ENCODE measurements at places on chromosomes 6 and 20. TPM values are rescaled to one million over a fixed set of nuclear protein-coding genes. Genes with fewer than 3 reads are reported as not detected.

Gene RIMS4
- not detected for polyA plus RNA-seq

Gene DNAH8
- 0.94 TPM for polyA plus RNA-seq

Gene LY6G6D
- polyA plus RNA-seq = not detected

Gene TDRD6
- polyA plus RNA-seq = not detected

Gene MATN4
- not detected for polyA plus RNA-seq

Gene SLC26A8
- not detected for polyA plus RNA-seq

Gene SYNDIG1
- polyA plus RNA-seq = not detected

Gene SLC22A7
- not detected for polyA plus RNA-seq

Gene IL20RA
- polyA plus RNA-seq = not detected

Gene POLH
- polyA plus RNA-seq = 30.6 TPM

Gene FGD2
- 99.8 TPM for polyA plus RNA-seq

Gene KHDRBS2
- polyA plus RNA-seq = 4.4 TPM

Gene IL17A
- polyA plus RNA-seq = not detected

Gene PNPLA1
- 0.19 TPM for polyA plus RNA-seq

Gene ZHX3
- 3.4 TPM for polyA plus RNA-seq

Gene BPIFB1
- polyA plus RNA-seq = not detected

Gene PLN
- polyA plus RNA-seq = 0.10 TPM

Gene ENPP4
- 4.4 TPM for polyA plus RNA-seq

Gene PM20D2
- 16.0 TPM for polyA plus RNA-seq

Gene LY6G6F
- polyA plus RNA-seq = 0.95 TPM

Gene CFAP206
- polyA plus RNA-seq = not detected

Gene LTB
- polyA plus RNA-seq = 2,767 TPM

Gene OTOR
- not detected for polyA plus RNA-seq

Gene GJA10
- not detected for polyA plus RNA-seq

Gene KCNB1
- not detected for polyA plus RNA-seq

Gene HLA-DMB
- 771 TPM for polyA plus RNA-seq

Gene UBE2C
- polyA plus RNA-seq = 0.46 TPM

Gene F13A1
- 3.7 TPM for polyA plus RNA-seq

Data from IgD-negative memory B cell (primary cell).